ENCODE measurements at places on chromosomes 16 and 17.

DNA sequence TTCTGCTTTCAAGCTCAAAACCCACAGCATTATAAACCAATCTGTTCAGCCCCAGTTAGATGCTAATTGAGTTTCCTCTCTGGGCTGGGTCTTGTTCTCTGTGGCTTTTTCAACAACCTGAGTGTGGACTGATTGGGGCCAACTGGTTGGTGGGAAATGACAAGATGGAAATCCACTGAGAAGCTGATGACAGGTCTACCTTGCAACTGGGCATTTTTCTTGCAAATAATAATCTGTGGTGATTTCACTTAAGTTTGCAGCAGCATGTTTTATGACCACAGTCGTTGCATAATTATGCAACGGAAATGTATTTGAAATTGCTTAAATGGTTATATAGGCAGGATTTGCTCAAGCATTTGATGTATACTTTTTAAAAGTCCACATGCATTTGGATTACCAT lies 69.9 kb downstream of the AKAP1 start:
- no peak for DNase-seq

- no peak for DNase-seq
Observed at GRCh38 chr16:78510496-78510895, 411.0 kb downstream of the WWOX start.

DNA sequence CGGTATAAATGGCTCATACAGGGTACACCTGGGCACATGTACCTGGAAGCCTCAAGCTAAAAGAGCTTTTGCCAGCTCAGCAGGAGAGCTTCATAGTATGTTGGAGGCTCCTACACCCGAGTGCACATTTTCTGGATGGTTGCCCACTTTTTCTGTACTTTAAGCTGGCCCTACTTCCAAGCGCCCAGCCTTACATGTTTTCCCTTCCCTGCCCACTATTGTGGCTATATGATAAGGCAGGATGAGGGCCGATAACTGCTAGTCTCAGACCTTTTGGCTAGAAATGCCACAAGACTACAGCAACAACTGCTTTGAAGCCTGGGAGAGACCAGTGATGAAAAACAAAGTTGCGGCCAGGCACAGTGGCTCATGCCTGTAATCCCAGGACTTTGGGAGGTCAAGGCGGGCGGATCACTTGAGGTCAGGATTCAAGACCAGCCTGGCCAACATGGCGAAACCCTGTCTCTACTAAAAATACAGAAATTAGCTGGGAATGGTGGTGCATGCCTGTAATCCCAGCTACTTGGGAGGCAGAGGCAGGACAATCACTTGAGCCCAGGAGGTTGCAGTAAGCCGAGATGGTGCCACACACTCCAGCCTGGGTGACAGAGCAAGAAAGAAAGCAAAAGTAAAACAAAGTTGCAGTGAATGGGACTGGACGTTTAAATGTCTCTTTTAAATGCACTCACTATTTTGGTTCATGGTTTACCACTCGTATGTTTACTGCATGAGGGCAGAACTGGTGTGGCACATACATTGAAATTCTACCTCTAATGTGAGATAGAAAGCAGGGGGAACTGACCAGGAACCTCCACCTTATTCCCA lies 14.2 kb upstream of the MARCHF10 start:
- no peak for DNase-seq

- DNase-seq, result no peak
Observed at GRCh38 chr17:34726536-34727384, 147.4 kb downstream of the TMEM132E start.

GRCh38 chr17:19347323-19348080 lies 15.0 kb downstream of the B9D1 start:
- no peak for DNase-seq

DNA sequence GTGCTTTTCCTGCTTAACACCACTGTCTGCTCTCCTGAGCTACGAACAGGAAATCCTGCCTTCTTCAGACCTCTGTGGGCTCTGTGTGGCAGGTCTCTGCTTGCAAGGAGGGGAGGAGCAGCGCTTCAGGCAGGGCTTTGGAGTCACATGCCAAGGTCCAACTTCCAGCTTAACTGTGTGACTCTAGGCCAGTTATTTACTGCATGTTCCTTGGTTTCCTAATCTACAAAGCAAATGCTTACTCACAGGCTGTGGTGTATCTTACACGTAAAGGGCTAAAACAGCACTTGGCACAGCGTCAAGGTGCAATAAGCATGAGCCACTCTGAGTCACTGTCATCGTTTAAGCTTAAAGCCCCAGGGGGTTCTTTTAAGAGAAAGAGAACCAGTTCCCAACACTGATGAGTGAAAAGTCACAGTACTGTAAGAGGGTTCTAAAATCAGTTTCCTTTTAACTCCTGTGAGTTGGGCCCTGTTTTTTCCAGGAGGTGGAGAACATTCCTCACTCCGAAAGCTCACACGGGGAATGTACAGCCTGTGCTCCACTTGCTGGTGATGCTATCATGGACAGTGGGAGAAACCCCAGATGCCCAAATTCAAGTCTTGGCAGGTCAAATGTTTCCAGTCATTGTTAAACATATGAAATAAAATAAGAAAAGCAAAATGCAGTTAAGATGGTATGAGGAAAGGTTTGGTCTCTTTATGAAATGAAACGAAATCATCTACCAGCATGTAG lies 54.1 kb upstream of the BCAR1 start:
- peak; percentile 8 for DNase-seq

GRCh38 chr17:58534901-58535421 lies 20.5 kb upstream of the MTMR4 start:
- DNase-seq, result no peak

GRCh38 chr16:8642146-8642545 lies 20.6 kb downstream of the METTL22 start:
- DNase-seq, result no peak

- no peak for DNase-seq
Observed at GRCh38 chr17:13004336-13004735, 13.5 kb downstream of the ELAC2 start.

DNA sequence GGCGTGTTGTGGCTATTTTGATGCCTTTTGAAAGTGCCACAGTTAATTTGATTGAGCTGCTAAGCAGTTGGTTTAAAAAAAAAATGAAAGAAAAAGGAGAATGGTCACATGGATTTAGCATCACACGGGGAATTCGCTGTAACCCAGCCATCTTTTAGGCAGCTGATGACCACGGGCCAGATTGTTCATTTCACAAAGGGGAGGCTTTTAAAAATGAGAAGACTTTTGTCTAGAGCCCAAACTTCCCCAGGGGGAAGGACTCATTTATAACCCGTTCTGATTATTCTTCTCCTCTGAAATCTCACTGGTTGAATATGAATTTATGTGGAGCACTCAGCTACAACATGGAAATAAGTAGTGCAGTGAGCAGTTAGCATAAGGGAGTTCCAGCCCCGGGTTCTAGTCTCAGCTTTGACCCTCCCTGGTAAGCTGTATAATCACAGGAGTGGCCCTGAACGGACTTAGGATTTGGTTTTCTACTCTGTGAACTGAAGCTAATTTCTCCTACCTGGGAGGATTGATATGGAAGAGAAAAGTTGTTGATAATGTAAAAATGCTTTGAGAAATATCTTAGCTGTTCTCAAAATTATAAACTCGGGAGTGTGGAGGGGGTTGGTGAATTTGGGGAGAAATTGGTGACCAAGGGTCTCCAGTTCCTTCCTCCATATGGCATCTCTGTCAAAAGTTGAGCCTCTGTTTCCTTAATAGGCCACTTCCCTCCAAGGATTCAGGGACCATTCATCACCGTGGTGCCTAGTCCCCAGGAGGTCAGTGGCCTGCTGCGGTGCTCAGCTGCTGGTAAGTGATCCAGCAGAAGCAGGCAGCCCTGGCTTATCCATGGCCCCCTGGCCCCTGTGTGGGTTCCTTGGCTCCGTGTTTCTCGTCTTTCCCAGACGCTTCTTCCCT lies 76.4 kb upstream of the TBX2 start:
- no peak for DNase-seq

DNA sequence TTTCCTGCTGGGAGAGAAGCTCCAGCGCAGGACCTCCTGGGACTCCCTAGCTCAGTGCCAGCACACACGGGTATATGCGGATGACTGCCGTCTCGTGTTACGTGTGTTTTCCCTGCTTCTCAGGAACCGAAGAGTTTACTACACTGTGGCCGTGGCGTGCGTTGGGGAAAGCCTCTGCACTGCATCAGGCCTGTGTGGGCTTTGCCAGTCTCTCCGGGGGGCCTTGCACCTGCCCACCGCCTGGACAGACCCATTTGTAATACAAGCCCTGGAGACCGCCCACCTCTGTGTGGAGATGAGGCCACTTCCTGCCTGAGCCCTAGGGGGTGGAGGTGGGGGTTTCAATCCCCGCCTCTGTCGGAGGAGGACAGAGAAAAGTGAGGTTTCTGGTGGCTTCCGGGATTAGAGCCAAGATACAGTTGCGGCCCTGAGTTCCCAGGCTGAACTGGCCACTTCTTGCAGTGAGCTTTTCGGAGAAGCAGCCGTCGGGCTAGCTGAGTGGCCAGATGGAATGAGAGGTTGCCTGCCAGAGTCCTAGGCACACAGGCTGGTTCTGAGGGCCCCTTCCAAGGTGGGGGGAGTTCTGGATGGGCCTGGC lies 43.4 kb upstream of the GSE1 start:
- no peak for DNase-seq

DNA sequence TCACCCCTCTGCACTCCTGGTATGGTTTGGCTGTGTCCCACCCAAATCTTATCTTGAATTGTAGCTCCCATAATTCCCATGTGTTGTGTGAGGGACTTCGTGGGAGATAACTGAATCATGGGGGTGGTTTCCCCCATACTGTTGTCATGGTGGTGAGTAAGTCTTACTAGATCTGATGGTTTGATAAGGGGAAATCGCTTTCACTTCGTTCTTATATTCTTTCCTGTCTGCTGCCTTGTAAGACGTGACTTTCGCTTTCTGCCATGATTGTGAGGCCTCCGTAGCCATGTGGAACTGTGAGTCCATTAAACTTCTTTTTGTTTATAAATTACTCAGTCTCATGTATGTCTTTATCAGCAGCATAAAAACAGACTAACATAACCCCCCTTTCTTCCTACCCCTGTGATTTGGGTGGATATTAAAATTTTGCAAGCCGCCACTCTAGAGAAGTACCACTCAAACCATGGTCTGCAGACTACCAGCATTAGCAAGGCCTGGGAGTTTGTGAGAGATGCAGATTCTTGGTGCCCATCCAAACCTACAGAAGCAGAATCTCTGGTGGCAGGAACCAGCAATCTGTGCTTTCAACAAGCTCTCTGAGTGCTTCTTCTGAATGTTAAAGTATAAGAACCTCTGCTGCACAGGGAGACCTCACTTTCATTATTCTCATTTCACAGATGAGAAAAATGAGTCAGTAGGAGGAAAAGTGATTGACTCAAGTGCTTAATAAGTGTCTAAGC lies 999.5 kb upstream of the EEF2KMT start:
- no peak for DNase-seq

DNA sequence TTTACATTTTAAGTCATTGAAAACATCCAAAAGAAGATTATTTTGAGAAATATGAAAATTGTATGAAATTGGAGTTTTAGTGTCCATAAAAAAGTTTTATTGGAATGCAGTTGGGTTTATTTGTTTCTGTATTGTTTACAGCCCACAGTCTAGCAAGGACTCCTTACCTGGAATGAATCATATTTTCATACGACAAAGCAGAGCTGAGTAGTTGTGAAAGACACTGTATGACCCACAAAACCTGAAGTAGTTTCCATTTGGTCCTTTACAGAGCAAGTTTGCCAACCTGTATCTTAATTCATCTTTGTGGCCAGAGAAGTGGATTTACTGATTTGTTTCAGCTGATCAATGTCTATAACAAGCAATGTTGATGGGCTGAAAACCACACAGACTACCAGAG lies 10.3 kb downstream of the CCL18 start:
- DNase-seq, result no peak

GRCh38 chr16:1984347-1985225 lies 593 bp downstream of the GFER start:
- DNase-seq, result no peak

DNA sequence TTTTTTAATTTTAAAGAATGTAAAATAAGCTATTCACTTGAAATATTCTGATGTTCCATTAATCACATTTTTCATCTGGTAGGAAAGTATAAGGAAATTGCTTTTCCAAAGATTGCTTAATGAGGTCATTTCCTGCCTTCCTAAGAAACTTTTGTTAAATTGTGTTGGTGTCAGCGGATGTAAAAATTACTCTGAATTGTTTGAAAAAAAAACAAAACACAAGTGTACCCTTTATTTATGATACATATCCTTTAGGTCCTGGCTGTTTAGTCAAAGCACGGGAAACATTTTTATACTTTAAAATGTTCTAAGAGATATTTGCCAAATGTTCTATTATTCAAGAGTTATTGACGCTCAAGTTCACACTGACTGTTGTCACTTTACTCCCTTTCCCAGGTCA lies 1357.4 kb upstream of the GOT2 start:
- no peak for DNase-seq

DNA sequence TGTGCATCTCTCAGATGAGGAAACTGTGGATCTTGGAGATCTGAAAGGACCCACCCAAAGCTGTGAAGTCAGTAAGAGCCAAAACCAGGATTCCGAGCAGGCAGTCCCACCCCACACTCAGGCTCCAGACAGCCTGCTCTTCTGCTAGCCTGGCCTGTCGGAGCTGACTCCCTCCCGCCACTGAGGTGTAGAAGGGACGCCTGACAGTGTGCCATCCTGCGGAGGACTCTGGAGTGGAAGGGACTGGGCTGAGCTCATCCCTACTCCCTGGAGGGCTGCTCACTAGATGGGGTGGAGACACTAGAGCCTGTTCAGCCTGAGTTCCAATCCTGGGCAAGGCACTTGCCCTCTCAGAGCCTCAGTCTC lies 36.0 kb downstream of the WFDC1 start:
- no peak for DNase-seq

GRCh38 chr17:59093702-59094231 lies 12.9 kb downstream of the TRIM37 start:
- DNase-seq, result no peak

- DNase-seq, result no peak
Observed at GRCh38 chr16:22189473-22190080, 16.5 kb upstream of the EEF2K start.
